Suppressor macrophage (primary cell): ENCODE measurements at places on chromosomes 11 and 22.
A peak's percentile ranks its signal among the peaks of the same experiment; 100 is the strongest.

- no peak for DNase-seq
These were observed 12.0 kb upstream of the ANO3 start for GRCh38 chr11:26319906-26320305.

DNA sequence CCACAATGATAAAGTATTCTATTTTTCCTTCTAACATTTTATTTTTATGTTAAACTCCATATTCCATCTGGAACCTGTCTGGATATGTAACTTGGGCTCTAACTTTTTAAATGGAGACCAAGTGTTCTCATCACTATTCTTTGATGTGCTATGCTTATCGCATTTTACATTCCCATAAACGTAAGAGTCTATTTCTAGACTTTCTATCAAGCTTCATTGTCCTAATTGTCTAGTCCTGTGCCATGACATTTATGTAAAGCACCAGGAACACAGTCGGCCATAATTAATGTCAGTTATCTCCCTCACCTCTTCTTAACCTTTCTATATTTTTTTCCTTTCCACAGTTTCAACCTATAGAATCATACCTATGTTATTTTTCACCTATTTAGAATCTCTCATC lies 113.9 kb upstream of the TEAD1 start:
- no peak for DNase-seq

- DNase-seq = no peak
These were observed 827 bp upstream of the MUC2 start for GRCh38 chr11:1073851-1074243.

- no peak for DNase-seq
These were observed 12.1 kb downstream of the GNB1L start for GRCh38 chr22:19842393-19843106.

DNA sequence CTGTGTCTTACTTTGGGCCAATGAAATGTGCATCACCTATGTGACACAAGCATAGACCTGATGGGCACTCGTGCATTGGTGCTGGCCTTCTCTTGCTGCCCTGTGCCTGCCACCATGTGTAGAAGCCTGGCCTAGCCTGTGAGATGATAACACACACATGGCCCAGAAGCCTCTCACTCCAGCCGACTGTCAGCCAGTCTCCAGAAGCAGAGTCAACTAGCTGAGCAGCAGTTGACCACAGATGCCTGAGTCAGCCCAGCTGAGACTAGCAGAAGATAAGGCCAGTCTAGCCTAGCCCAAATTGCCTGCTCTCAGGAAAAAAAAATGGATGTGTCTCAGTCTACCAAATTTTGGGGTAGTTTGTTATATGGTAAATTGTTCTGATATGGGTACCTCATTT lies 46.2 kb downstream of the CSNK2A3 start:
- DNase-seq = no peak

- no peak for DNase-seq
These were observed 113.8 kb downstream of the BUD13 start for GRCh38 chr11:116658876-116659535.

DNA sequence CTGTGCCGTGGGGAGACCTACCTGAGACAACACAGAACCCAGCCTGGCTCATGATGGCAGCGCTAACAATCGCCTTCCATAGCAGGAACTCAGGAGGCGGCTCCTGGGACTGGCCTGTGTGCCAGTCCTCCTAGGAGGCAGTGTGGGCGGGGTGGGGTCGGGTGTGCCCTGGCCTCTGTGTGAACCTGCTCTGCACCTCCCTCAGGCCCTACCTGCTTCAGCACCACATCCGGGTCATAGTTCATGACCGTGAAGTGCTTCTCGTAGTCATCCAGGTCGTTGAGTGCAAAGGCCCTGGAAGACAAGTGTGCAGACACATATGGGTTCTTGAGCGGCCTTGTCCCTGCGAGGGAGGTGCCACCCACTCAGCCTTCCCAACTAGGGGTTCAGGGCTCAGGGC lies 15.3 kb downstream of the TTLL12 start:
- no peak for DNase-seq

GRCh38 chr11:199004-199581 lies 6.2 kb downstream of the SCGB1C1 start:
- DNase-seq = no peak

DNA sequence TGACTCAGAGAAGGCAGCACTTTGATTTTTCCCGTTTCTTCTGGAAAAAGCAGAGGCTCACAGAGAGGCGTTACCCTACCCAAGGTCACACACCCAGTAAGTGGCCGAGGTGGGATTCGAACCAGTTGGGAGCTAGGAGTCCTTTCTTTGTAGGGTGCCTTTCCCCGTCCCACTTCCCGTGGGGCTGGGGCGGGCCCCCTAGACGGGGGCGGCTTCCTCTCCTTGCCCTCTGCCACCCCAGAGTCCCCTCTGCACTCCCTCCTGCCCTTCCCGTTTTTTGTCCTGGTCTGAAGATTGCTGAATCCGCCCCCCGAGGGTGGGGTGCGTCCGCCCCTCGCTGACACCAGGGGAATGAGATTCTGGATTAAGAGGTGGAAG lies 747 bp downstream of the TPCN2 start:
- DNase-seq = peak; percentile 90

- DNase-seq = no peak
These were observed 7.6 kb upstream of the MAPK11 start for GRCh38 chr22:50277761-50278160.

DNA sequence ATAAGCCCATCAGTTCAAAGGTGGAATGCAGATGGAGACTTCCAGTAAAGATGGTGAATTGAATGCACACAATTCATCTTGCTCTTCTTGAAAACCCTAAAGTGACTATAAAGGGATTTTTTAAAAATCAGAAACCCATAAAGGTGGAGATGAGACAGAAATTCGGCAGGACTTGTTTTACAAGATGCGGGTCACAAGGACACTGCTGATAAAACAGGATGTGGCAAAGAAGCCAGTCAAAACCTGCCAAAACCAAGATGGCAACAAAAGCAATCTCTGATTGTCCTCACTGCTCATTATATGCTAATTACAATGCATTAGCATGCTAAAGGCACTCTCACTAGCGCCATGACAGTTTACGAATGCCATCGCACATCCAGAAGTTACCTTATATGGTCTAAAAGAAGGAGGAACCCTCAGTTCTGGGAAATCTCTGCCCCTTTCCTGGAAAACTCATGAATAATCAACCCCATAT lies 137.1 kb downstream of the NECTIN1 start:
- no peak for DNase-seq

DNA sequence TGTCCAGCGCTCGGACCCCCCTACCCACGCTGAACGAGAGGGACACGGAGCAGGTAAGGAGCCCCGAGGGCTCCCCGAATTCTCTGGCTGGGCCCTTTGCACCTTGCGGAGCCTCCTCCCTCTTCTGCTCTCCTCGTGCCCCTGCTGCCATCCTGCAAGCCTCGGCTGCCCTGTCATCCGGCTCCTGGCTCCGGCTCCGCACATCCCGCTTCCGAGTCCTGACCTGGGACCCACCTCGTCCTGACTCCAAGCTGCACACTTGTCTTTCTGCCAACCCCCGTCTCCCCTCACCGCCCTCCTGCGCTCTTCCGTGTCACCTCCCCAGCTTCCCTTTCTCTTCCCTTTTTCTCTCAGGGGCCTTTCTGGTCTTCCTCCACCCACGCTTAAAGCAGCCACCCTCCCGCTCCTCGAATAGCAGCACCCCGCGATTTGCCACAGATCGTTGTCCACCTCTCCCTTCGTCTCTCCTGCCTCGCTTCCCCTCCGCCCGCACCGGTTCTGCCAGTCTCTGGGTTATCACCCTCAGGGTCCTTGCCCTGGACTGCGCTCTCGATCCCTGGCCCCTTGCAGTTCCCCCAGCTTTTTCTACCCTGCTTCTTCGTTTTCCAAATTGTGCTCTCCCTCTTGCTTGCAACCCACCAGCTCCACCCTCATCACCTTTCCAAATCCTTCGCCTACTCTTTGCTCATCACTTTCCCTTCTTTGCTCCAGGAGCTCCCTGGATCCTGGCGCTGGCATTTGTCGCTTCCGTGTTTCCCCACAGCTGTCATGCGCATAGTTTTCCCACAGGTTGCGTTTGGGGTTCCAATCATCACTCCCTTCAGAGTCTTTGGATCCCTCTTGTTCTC lies 822 bp downstream of the MARK2 start:
- DNase-seq = peak; percentile 22

DNA sequence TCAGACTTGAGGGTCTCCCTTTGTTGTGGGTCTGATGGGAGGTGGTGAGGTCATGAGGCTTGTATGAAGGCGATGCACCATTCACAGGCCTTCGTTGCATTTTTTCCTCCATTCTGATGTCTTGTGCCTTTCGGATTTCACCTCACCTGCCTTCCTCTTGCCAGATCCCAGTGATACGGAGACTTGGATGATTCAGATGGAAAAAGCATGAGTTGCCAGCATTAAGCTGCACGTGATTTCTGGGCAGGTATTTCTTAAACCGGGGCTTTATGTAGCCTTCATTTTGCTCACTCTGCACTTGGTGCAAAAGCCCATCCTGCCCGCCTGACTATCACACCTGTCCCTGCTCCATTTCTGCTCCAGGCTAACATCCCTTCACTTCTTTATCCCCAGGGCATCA lies 216.7 kb downstream of the SNX19 start:
- no peak for DNase-seq

GRCh38 chr22:24339452-24339747 lies 68.8 kb downstream of the SPECC1L start:
- no peak for DNase-seq

GRCh38 chr11:66007201-66007634 lies 4.6 kb upstream of the CST6 start:
- no peak for DNase-seq

GRCh38 chr22:37267135-37267587 lies 15.1 kb upstream of the CYTH4 start:
- DNase-seq = peak; percentile 61

DNA sequence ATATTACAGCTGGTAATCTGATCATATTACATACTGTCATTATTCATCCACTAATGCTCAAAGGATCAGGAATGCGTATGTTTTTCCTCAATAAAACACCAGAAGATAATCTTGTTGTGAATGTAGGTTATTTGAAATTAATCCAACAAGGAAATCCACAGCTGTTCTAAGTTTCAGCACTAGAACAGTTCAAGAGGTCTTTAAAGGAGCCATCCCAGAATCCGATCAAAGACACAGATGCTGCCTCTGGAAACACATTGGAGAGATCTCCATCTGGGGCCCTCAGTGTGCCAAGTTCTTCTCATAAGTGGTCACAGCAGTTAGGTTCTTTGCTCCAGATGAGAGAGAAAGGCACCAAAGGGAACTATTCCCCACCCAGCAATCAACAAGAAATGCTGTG lies 1955.1 kb upstream of the RAG2 start:
- DNase-seq = no peak

DNA sequence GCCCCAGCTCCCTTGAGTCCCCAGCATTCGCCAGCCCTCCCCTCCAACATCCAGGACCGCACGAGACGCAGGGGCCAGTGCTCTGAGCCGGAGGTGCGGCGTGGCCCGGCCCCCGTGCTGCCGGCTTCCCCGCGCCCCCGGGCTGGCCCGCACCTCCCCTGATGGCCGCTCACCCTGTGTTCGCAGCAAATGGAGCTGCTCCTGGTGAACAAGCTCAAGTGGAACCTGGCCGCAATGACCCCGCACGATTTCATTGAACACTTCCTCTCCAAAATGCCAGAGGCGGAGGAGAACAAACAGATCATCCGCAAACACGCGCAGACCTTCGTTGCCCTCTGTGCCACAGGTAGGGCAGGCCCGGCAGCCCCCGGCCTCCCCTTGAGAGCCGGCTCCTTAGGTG lies 2.7 kb downstream of the CCND1 start:
- DNase-seq = no peak

- no peak for DNase-seq
These were observed 212.7 kb upstream of the PGR start for GRCh38 chr11:101342307-101342706.
